ENCODE measurements at places on chromosomes 5 and 9.

DNA sequence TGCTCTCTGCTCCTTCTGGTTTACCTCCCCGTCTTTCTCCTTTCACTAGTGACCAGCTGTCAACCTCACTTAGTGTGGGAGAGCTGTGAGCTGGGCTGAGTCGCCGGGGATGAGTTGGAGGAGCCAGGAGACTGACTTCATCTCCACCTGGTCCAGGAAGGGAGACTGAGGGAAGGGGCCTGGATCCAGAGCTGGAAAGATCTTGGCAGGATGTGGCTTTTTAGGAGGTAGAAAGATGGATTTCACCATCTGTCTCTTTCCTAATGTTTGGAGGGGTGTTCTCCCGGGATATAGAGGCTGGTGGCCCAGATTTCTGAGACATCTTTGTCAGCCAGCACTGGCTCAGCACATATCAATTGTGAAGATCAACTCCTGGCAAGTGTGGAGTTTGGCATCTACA, 37.1 kb upstream of the TNC start:
- no peak for DNase-seq

DNA sequence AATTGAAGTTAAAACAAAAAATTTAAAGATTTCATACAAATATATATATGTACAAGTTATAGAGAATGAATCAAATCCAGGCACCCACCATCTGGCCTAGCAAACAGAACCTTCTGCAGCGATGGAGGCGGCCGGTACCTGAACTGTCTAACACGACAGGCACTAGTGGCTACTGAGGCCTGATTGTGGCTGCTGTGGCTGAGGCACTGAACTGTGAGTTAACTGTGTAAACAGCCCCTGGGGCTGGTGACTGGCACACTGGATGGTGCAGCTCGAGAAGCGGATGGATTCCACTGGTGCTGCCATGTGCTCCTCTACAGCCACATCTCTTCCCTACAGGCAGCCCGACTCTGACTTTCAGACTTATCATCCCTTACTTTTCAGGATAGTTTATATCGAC, 82.4 kb downstream of the RAPGEF1 start:
- DNase-seq: no peak

DNA sequence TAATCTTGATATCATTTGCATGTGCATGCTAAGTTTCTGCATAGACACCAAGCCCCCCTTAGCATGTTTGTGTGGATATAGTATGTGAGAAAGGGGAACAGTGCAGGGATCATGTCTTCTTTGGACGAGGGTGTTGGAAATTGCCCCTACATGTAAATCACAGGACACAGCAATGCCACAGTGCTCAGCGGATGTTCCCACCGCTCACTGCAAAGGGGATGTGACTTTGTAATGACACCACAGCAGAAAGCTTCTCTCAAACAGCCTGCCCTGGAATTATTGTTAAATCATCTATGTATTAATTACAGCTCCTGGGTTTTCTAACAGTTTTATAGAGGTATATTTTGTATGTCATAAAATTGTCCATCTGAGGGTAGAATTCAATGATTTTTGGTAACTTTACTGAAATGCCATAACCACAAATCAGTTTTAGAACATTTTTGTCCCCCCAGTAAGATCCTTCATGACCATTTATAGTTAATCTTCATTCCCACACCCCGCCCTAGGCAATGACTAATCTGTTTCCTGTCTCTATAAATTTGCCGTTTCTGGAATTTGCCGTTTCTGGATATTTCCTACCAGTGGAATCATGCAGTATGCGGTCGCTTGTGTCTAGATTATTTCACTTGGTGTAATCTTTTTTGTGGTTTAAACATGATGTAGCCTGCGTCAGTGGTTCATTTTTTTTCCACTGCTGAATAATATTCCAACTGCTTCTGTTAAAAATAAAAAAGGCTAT, 648.5 kb upstream of the WWC1 start:
- DNase-seq: no peak

GRCh38 chr5:83253720-83254119, 176.4 kb downstream of the XRCC4 start:
- no peak for DNase-seq

DNA sequence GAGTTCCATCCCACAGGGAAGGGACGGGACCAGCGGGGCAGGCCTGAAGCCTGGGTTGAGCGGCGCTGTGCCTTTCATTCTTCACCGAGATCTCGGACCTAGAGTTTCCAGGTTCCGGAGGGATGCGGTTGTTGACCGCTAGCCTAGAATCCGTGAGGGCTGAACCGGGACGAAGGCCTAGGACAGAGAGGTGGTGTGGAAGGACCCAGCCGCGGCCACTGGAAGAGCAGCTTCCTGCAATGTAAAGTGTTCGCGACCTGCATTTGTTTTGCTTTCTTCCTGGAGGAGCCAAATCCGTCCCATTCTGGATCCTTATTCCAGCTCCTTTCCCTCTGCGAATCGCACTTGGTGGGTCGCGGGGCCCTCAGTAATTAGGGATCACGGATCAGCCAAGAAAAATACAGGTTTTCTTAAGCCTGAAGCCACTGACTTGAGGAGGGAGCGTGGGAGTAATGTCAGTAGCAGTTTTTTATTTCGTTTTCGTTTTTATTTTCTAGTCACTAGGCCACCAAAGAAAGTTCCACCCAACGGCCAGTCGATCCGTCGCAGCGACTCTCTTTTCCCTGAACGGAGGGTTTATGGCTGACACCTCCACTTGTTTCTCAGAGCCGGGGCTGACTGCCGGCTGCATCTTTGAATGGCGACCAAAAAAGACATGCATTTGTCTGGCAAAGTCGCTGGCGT, 48.6 kb downstream of the ANXA2R start:
- DNase-seq: no peak

DNA sequence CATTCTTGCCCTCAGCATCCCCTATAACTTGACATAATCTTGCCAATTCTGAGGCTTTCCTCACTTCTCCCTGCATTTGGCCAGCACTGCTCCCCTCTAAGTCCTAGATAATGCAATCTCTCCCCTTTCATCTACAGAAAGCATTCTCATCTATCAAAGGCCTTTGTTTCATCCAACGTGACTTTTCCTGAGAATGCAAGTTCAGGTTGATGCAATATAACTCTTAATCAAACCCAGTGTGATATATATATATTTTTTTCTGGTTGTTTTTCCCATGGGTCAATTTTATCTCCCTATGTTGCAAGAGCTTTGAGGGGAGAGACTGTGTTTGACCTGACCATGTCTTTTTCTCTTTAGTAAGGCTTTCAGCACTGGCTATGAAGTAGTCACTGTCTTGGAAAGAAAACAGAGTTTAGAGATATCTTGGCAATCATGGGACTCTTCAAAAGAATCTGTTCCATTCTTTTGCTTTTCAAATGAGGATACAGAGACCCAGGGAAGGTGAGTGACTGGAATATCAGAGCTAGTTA, 268.6 kb downstream of the TRPM3 start:
- no peak for DNase-seq

GRCh38 chr5:178383301-178383918, 150.8 kb upstream of the PHYKPL start:
- no peak for DNase-seq

GRCh38 chr5:50420343-50420935, 20.6 kb downstream of the EMB start:
- DNase-seq: no peak

GRCh38 chr9:136011703-136012496, 50.7 kb upstream of the UBAC1 start:
- no peak for DNase-seq

GRCh38 chr5:78633700-78634099, 14.9 kb downstream of the LHFPL2 start:
- no peak for DNase-seq

DNA sequence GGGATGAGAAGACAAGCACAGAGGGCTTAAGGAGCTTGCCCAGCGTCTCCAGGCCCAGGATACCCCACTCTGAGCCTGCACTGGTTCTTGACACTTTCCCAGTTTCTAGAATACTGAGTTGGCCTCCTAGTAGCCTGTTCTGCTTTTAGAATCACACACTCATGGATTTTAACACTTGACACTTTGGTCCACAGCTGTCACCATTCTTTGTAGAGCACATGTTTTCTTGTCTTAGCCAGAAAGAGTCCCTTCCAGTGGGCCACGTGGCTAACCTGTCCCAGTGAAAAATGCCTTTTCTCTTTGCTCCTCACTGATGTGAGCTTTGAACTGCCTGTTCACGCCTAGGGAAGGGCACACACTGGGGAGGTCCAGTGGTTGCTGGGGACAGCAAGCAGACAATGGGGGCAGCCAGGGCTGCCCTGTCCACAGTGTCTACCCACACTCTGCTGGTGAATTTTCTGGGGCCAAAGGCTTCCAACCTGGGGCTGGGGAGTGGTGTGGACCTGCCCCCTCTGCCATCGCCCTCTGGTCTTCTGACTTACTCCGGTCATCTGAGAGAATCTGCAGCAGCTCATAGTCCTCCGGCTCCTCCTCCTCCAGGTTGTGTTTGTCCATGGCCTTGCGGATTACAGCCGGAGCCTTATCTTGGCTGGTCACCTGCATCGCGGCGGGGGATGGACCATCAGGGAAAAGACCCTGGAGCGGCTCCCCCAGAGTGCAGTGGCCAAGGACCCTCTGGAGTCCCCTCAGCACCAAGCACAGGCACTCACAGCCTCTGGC, 21.1 kb downstream of the RALGDS start:
- DNase-seq: no peak

DNA sequence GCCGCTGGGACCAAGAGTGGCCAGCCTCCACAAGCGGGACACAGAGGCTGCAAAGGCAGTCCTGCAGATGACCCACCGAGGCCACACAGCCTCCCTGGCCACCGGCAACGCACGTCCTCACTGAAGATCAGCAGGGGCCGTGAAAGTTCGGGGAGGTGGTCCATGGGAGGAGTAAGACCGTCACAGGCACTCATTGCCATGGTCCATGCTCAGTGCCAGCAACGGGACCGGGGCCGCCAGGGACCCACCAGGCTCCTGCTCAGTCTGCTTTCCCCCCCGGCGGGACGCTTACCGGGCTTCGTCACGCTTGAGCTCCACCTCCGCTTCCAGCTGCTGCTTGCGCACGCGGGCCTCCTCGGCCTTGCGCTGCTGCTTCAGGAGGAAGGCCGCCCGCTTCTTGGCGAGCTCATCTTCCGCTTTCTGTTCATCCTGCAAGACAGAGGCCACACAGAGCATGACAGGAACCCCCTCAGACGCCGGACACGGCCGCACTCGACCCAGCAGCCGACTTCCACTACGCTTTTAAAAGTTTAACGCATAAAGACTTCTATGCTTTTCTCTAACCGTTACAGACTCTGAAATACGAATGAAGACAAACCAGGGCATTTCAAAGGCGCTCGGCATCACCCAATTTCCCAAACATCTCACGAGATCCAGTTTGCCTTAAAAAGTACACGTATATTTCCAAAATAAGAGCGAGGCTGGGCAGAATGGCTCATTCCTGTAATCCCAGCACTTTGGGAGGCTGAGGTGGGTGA, 88.4 kb downstream of the CAMSAP1 start:
- DNase-seq: no peak

GRCh38 chr5:132132138-132132537, 58.5 kb downstream of the CSF2 start:
- no peak for DNase-seq

DNA sequence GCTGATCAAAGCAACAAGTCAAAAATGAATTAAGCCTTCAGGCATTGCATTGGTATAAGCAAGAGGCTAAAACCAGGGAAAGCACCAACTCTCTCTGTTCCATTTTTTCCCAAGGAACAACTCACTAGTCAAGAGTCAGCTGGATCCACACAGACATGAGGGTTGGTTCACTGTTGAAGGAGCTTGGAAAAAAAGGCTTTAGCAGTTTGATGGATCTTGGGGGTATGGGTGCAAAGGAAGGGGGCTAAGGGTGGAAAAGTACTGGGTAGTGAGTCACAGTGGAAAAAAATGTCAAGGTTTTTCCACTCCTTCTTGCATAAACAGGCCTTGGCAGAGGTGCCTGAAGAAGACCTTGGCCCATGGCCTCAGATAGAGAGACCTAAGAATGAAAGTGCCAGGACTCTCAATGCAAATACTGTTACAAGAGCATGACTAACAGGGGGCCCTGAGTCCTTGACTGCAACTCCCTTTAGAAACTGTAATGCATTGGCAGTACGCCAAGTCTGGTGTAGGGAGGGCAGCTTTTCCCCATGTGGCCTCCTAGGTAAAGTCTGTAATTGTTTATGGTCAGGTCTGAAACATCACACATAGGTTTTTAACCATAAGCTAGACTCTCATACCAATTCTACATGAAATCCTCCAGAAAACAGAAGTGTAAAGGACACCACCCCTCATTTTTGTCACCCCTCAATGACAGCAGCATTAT, 23.7 kb downstream of the ACTL7A start:
- no peak for DNase-seq

DNA sequence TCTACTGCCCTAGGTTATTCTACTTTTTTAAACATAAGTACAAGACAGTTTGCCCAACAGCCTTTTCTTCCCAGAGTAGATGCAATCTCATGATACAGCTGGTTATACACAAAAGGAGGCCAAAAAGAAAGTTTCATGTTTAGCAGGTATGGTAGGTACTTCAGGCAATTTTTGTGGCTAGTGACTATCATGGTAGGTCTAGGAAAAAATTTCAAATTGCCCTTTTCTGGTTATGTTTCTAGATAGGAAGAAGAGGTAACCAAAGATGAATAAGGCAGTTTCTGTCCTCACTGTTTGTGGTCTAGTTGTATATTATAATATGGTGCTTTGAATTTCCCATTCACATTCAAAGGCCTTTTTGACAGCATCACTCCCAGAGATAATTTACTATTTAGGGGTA, 19.7 kb downstream of the MEGF9 start:
- no peak for DNase-seq

- no peak for DNase-seq
These were observed 30.9 kb upstream of the SREK1 start for GRCh38 chr5:66113160-66113559.

DNA sequence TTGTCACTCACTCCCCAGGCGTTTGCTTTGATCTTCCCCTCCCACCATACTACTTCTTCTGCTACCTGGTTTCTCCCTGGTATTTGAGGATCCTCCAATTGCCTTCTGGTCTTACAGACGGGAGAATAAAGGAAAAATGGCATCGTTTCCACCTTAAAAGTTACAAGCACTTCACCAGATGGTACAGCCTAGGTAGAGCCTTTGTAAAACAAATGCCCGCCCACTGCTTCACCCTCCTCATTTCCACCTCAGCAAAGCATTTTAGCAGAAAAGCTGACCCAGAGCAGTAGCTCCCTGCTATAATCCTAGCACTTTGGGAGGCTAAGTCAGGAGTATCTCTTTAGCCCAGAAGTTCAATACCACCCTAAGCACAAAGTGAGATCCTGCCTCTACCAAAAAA, 5.1 kb upstream of the ANXA2R start:
- no peak for DNase-seq

DNA sequence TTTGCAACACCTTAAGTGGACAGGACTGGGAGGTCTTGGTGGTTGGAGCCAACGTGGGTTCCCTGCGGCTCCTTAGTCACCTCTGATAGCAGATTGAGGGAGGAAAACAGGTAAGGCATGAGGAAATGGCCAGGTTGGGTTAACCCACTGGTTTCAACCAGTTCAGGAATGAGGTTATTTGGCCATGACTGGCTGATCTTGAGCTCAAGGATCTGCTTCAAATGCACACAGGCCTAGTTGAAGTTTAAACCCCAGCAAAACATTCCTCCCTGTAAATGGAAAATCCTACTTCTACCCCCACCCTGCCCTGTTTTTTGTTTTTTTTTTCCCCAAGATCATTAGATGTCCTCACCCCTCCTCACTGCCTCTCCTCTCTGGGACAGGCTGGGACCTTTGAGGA, 3.2 kb upstream of the NUP214 start:
- DNase-seq: no peak

- no peak for DNase-seq
These were observed 64.4 kb upstream of the POU5F2 start for GRCh38 chr5:93805616-93806379.
